Activated CD4-positive, alpha-beta memory T cell treated with anti-CD3 and anti-CD28 coated beads, Interleukin-2, amount 10 ng/mL, durations not matched to agents 7 days and 5 days (primary cell): ENCODE measurements at places on chromosomes 5 and 9.

DNA sequence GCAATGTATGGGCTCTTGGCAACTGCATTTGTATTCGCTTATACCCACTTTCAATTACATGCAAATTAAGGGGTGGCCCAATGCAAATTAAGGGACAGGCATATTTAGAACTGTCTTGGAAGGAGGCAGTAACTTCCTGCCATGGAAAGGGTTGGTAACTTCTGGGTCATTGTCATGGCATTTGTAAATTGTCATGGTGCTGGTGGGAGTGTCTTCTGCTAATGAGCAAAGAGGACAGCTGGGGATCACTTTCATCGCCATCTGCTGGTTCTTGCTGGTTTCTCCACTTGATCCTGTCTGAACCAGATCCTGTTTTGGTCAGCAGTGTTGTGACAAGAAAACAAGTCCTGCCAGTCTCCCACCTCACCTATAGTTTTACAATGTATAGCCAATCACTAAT is 23.3 kb upstream of the UGT3A2 start:
- DNase-seq: no peak

DNA sequence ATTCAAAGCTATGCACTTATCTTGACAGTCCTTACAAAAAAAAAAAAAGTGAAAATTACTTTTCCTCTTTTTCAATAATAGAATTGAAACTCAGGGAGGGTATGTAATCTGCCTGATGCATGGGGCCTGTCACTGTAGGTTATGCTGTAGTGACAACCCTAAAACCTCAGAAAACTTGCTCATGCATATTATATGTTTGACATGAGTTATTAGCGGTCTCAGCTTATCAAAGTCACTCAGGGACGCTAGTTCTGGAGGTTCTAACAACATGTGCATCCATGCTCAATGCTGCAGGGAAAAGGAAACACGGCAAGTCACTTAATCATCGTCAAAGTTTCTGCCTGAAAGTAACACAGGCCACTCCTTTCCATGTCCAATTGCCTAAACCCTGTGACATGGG is 78.4 kb upstream of the TMEM252 start:
- DNase-seq: no peak

- DNase-seq: no peak
Measured at GRCh38 chr5:31585166-31585894, 53.2 kb downstream of the C5orf22 start.

DNA sequence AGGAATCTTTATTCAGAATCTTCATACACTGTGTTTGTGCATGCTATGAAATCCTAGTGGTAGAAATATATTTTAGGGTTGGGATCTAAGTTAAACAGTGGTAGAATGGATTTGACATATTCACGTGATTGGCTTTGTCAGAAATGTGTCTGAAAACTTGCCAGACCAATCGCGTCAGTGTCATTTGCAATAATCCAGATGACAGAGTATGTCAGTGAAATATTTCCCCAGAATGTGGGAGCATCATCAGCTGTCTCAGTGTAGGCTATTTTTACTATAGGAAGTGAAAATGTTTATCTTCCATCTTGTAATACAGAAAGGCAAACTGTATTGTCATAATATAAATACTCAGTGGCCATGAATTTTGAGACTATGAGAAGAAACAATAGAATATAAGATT is 220.6 kb upstream of the EDIL3 start:
- DNase-seq: no peak

DNA sequence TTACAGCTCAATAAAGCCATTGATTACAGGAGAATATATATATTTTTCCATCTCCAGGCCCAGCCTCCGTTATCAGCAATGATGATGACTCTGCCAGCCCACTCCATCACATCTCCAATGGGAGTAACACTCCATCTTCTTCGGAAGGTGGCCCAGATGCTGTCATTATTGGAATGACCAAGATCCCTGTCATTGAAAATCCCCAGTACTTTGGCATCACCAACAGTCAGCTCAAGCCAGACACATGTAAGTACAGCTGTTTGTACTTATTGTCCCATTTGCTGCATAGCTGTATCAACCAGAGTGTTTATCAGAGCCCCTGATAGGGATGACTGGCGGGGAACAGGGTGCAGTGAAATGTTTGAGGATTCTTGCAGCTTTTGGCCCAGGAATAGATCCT is 197.7 kb downstream of the NTRK2 start:
- no peak for DNase-seq

DNA sequence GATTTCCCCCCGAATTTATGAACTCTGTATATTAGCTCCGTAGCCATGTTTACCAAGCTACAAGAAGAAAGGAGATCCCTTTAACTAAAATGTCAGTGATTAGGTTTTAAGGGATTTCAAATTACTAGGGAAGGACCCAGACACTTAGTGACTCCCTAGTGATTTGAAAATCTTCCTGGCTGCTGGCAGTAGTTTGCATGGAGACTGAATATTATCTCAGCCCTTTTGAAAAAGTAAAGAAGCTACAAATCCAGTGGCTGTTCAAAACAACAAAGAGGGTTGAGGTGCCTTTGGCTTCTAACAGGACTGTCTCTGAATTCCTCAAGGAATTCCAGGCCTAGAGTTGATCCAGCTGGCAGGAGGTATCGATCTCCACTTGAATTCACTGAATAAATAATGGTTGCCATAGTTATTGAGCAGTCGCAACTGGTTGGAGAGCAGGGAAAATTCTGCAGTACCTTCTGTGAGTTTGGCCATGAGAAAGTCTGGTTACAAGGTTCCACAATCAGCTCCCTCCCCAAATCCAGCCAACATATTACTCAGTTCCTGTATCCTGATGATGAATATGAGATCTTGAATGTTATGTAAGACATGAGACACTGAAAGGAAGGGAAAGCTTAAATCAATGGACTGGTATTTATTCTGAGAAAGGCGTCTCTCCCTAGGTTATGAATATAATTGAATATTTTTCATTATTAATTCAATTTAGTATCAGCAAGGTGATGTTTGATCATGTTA is 37.7 kb downstream of the NR4A3 start:
- no peak for DNase-seq

- DNase-seq: no peak
Measured at GRCh38 chr5:133783481-133783880, 171.1 kb upstream of the FSTL4 start.

GRCh38 chr5:154039458-154039829 is 677 bp downstream of the MFAP3 start:
- DNase-seq: no peak
